Vagina (tissue), 2 donors: ENCODE measurements at places on chromosomes 5 and 9. TPM values are rescaled to one million over a fixed set of nuclear protein-coding genes. Genes with fewer than 3 reads are reported as not detected.

GRCh38 chr5:108118813-108119514 lies 262.9 kb downstream of the FBXL17 start:
- H3K36me3 ChIP-seq, result no peaks in the 10 kb centered on the region
- H3K4me1 ChIP-seq, result no peaks in the 10 kb centered on the region
- no peak for DNase-seq
- no peak overlapping the region for H3K27ac ChIP-seq
- no peak overlapping the region for H3K4me3 ChIP-seq

Gene FIBCD1
- total RNA-seq, result not detected

- H3K4me3 ChIP-seq, result peak overlapping the region; percentile 63
- DNase-seq, result no peak
- peak overlapping the region; percentile 50 for H3K27ac ChIP-seq
- H3K4me1 ChIP-seq, result peaks cover 28% of the 10 kb centered on the region
- no peaks in the 10 kb centered on the region for H3K27me3 ChIP-seq
These were observed 343 bp downstream of the KIAA0825 start for GRCh38 chr5:94618029-94618492.

DNA sequence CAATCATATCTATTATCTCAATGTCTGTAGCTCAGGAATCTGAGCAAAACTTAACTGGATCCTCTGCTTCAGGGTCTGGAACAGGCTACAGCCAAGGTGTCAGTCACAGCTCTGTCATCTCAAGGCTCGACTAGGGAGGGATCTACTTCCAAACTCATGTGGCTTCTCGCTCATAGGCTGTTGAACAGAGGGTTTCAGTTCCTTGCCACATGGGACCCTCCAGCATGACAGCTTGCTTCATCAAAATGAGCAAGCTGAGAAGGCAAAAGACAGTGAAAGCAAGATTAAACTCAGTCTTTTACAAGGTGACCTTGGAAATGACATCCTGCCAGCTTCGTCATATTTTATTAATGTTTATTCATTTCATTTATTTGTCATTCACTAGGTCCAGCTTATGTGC lies 111.7 kb downstream of the GADD45G start:
- peaks cover 6% of the 10 kb centered on the region for H3K4me1 ChIP-seq
- no peak overlapping the region for H3K4me3 ChIP-seq
- no peaks in the 10 kb centered on the region for H3K27me3 ChIP-seq
- no peaks in the 10 kb centered on the region for H3K36me3 ChIP-seq
- H3K27ac ChIP-seq, result no peak overlapping the region
- DNase-seq, result no peak

Gene GTF2H2
- 10.8 TPM for total RNA-seq

Gene CER1
- total RNA-seq, result not detected

Gene TRIM36
- total RNA-seq, result 2.2 TPM

DNA sequence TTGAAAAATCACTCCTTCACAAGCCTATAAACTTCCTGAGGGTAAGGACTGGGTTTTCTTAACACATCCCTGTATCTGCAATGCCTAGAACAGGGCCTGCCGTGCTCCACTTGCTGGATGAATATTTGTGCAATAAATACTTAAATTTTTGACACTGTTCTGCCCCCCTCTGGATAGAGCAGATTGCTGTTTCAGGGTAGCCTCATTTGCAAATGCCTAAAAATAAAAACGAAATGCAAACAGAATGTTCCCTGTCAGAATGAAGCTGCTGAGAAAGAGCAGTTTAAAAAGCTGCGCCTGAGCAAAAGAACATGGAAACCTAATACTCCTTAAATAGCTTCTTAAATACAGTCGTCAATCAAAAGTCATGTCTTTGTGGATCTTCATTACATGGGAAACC lies 385.3 kb downstream of the PRELID2 start:
- no peak overlapping the region for H3K4me3 ChIP-seq
- H3K36me3 ChIP-seq, result no peaks in the 10 kb centered on the region
- H3K27ac ChIP-seq, result no peak overlapping the region
- no peaks in the 10 kb centered on the region for H3K27me3 ChIP-seq
- no peaks in the 10 kb centered on the region for H3K4me1 ChIP-seq

DNA sequence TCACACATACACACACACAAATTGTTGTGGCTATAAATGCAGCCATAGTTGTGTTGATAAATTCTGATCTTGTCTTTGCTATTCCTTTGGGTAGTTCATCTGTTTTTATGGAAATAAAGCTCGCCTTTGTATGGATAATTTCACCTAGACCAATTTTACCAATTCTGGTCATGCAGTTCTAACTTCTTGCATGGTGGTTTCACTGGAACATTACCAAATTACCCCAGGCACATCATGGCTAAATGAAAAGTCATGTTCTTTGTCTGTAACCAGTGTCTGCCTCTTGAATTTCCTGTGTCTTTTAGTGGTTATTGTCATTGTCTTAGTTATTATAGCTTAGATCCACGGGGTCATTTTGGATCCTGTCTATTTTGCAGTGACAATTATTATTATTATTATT lies 50.3 kb upstream of the TMC1 start:
- H3K4me3 ChIP-seq, result no peak overlapping the region
- DNase-seq, result no peak
- H3K36me3 ChIP-seq, result no peaks in the 10 kb centered on the region
- H3K4me1 ChIP-seq, result peaks cover 5% of the 10 kb centered on the region
- no peaks in the 10 kb centered on the region for H3K27me3 ChIP-seq
- no peak overlapping the region for H3K27ac ChIP-seq

Gene NR4A3
- 23.3 TPM for total RNA-seq

- H3K27ac ChIP-seq, result no peak overlapping the region
- peaks cover 42% of the 10 kb centered on the region for H3K4me1 ChIP-seq
- H3K4me3 ChIP-seq, result no peak overlapping the region
- no peaks in the 10 kb centered on the region for H3K27me3 ChIP-seq
- H3K36me3 ChIP-seq, result no peaks in the 10 kb centered on the region
- DNase-seq, result no peak
These were observed 56.9 kb downstream of the RUSC2 start for GRCh38 chr9:35546853-35547252.

DNA sequence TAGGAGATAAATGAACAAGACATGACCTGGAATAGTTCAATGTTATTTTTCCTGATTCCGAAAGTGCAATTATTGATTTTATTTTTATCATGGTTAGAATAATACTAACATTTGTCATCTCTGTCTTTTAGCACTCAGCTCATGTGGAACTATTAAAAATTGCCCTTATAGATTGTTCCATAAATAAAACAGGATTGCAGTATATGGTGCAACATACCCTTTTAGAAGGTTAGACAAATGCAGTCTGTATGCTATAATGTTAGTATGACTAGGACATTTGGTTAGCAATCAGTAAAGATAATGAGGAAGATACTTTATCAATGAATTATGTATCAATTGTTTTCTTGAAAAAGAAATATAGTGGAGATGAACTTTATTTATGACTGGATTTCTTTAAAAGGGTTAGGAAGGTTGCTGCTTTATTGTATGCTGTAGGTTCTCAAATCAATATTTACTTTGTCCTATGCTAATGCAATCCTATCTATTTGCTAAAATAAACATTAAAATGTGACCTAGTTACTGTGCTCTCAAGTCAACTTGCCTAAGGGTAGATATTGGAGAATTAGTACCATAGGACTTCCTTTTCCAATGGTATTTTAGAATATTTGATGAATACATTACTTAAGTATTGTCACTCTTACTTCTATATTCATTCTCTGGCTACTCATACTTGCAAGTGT lies 348.9 kb upstream of the ISL1 start:
- H3K27me3 ChIP-seq, result no peaks in the 10 kb centered on the region
- H3K4me3 ChIP-seq, result no peak overlapping the region
- no peak for DNase-seq
- H3K27ac ChIP-seq, result no peak overlapping the region
- no peaks in the 10 kb centered on the region for H3K36me3 ChIP-seq

DNA sequence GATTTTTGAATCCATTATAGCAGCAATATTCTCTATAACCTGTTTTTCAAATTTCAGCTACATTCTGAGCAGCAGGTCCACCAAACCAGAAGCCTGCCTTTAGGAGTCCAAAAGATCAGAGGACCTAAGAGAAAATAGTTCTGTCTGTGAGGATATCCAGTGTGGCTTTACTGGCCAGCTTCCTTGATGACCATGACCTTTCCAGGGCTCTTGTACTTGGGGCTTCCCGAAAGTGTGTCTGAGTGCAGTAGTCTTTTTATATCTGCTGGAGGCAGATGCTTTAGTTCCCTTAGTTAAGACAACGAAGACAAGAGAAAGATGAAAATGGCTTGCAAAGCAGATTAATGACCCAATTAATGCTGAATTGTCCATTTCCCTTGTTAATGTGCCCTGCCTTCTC lies 72.4 kb downstream of the SGCD start:
- H3K27me3 ChIP-seq, result no peaks in the 10 kb centered on the region
- DNase-seq, result no peak
- no peaks in the 10 kb centered on the region for H3K36me3 ChIP-seq
- H3K4me3 ChIP-seq, result no peak overlapping the region
- H3K4me1 ChIP-seq, result peaks cover 13% of the 10 kb centered on the region

GRCh38 chr5:176373100-176373818 lies 8.0 kb downstream of the ARL10 start:
- peaks cover 20% of the 10 kb centered on the region for H3K36me3 ChIP-seq
- H3K4me1 ChIP-seq, result no peaks in the 10 kb centered on the region
- no peak overlapping the region for H3K27ac ChIP-seq

Gene ACTBL2
- total RNA-seq, result not detected

GRCh38 chr9:129958796-129959195 lies 84.2 kb downstream of the FNBP1 start:
- no peak overlapping the region for H3K4me3 ChIP-seq
- H3K4me1 ChIP-seq, result peaks cover 32% of the 10 kb centered on the region
- H3K27ac ChIP-seq, result no peak overlapping the region
- no peaks in the 10 kb centered on the region for H3K36me3 ChIP-seq

DNA sequence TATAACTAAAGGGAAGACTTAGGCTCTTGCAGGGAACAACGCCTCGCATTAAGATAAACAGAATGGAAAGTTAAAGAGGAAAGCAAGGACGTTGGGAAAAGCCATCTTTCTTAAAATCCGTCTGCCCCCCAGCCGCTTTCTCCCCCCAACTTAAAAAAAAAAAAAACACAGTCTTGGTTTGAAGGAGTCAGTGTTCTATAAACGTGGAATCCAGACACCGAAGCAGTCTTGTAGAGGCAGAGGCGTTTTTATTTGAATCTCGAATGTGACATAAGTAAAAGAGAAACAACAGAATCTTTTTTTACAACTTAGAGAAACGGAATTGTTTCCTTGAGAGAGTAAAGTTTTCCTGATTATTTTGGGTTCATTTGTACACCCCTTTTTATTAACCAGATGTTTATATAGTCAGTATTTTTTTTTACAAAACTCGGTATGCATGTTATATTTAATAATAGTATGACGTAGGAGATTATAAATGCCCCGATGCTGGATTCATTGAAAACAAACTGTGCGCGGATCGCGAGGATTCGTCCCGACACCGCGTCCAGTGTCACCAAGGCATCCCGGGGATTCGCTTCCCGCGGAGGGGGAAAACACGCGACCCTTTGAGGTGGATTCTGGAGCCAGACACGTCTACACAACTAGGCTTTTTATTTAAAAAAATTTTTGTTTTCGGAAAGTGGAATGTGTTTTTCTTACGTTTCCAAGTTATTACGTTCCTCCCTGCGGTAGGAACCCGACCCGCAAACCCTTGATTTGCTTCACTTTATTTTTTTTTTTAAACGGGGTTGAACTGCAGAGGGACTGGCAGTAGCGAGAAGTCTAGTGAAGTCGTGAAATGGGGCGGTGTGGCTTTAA lies 6.7 kb downstream of the PTCH1 start:
- H3K4me1 ChIP-seq, result peaks cover 14% of the 10 kb centered on the region
- H3K27ac ChIP-seq, result peak overlapping the region; percentile 93
- H3K36me3 ChIP-seq, result no peaks in the 10 kb centered on the region
